H1 (cell line): ENCODE measurements at places on chromosomes 4 and X.

DNA sequence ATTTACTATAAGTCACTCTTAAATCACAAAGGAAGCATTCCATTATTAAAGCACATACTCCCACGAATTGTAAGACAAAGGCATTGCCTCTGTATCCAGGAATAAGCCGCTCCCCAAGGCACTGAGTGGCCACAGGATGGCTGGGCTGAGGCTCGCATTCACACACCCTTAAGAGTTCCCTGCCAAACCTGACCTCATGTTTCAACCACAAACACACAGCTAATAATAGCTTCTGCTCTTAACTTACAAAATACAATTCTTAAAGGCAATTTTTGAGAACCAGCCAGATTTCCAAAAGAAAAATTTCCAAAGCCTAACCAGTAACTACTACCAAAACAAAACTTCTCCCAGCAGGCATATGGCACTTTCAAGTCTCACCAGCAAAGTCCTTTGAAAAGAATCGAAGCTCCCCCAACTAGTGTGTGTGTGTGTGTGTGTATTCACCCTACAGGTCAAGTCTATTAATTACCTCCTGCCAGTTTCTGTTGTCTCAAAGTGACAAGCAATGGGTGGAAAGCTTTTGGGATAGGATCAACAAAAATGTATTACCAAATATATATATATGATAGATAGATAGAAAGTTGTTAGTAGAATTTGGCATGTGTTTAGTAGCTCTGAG lies 36.0 kb downstream of the ARHGAP6 start:
- H3K27ac ChIP-seq = no peak overlapping the region
- no peak overlapping the region for H3K4me3 ChIP-seq
- H3K27me3 ChIP-seq = no peaks in the 10 kb centered on the region

DNA sequence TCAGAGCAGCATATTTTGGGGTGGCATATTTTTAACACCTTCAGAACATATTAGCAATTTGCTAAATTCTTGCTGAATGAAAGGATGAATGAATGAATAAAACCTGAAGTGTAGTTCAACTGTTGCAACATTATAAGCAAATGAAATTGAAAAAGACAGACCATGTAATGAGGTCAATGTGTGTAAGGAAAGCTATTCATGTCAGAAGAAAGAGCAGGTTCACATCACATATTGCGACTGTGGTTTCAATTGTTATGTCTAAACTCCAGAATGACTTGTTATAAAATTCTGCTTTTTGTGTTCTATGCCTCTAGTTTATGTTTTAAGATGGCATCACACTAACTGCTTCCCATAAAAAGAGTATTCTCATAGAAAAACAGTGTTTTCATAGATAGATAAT lies 32.9 kb upstream of the DSPP start:
- no peaks in the 10 kb centered on the region for H3K27me3 ChIP-seq
- H3K27ac ChIP-seq = no peak overlapping the region
- H3K36me3 ChIP-seq = no peaks in the 10 kb centered on the region
- no peak overlapping the region for H3K4me3 ChIP-seq

DNA sequence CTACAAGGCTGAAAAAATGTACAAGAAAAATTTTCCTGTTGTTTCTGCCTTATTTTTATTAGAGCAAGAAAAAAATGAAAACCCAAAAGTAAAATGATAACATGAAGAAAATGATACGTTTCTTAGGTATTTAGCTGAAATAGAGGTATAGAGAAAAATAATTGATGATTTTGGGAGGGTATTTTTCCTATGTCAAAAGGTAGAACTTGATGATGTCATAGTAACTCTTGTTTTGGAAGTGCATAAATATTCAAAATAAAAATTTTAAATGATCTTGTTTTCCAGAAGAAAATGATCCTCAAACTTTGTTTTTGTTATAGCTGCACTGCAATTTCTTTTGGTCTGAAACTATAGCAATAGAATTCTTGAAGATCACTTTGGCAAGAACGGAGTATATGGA lies 608.8 kb upstream of the BOD1L1 start:
- no peak overlapping the region for H3K4me3 ChIP-seq
- H3K36me3 ChIP-seq = no peaks in the 10 kb centered on the region
- DNase-seq = no peak
- H3K27me3 ChIP-seq = no peaks in the 10 kb centered on the region
- H3K4me1 ChIP-seq = no peaks in the 10 kb centered on the region
- no peak overlapping the region for H3K27ac ChIP-seq

- H3K27ac ChIP-seq = no peak overlapping the region
- no peaks in the 10 kb centered on the region for H3K27me3 ChIP-seq
- no peaks in the 10 kb centered on the region for H3K4me1 ChIP-seq
- no peak for DNase-seq
- no peak overlapping the region for H3K4me3 ChIP-seq
- H3K36me3 ChIP-seq = no peaks in the 10 kb centered on the region; the same call in 1 of the 2 replicates
These were observed 28.5 kb downstream of the SLC25A4 start for GRCh38 chr4:185171373-185172071.

DNA sequence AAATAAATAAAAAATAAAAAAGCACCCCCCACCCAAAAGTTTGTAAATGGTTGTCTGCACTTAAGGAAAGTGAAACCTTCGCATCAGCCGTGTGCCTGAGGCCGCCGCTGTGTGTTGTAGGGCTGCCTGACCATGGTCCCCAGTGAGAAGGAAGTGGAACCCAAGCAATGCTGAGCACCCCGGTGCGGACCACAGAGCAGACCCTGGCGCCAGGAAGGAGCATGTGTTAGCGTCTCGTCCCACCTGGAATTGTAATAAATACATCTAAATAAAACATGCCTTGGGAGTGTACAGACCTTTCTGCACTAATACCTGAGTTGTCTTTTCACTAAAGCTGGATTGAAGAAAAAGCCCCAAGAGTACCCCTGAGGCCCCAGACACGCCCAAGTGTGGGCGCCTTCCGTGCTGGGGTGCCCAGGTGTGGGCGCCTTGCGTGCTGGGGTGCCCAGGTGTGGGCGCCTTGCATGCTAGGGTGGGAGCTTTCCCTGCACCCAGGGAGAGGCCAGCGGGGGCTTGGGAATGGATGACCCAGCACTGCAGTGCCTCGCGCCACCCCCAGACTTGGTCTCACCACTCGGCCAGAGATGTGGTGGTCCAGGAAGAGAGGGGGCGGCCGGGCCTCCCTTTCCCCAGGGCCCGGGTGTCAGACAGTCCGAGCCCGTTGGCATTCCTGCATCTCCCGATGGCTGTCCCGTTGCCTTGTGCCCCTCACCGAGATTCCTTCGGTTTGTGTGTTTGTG lies 33.7 kb downstream of the HTT-AS start:
- H3K4me3 ChIP-seq = no peak overlapping the region
- H3K4me1 ChIP-seq = no peaks in the 10 kb centered on the region; the same call in none of the 2 replicates
- DNase-seq = no peak
- no peak overlapping the region for H3K27ac ChIP-seq
- no peaks in the 10 kb centered on the region; the same call in 1 of the 2 replicates for H3K27me3 ChIP-seq
- H3K36me3 ChIP-seq = no peaks in the 10 kb centered on the region

GRCh38 chrX:40651620-40652223 lies 4.4 kb upstream of the CXorf38 start:
- H3K27me3 ChIP-seq = no peaks in the 10 kb centered on the region
- peaks cover 2% of the 10 kb centered on the region; the same call in 1 of the 2 replicates for H3K4me1 ChIP-seq
- H3K36me3 ChIP-seq = peaks cover 54% of the 10 kb centered on the region
- H3K4me3 ChIP-seq = no peak overlapping the region
- H3K27ac ChIP-seq = no peak overlapping the region

DNA sequence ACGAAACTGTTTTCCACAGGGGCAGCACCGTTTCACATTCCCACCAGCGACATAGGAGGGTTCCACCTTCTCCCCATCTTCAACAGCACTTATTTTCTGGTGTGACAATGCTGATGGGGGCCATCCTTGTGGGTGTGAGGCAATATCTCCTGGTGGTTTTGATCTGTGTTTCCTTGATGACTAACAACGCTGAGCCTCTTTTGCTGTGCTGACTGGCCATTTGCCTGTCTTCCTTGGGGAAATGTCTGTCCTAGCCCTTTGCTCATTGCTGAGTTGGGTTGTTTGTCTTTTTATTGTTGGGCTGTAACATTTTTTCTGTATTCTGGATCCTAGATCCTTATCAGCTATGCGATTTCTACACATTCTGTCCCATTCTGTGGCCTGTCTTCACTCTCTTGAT lies 33.7 kb downstream of the ATP2B3 start:
- no peaks in the 10 kb centered on the region for H3K4me1 ChIP-seq
- no peaks in the 10 kb centered on the region; the same call in 1 of the 2 replicates for H3K27me3 ChIP-seq
- no peak for DNase-seq
- no peak overlapping the region for H3K27ac ChIP-seq
- H3K4me3 ChIP-seq = no peak overlapping the region

- no peak for DNase-seq
- H3K4me3 ChIP-seq = peak overlapping the region; percentile 64
- H3K27ac ChIP-seq = no peak overlapping the region
- peaks cover 4% of the 10 kb centered on the region for H3K4me1 ChIP-seq
- no peaks in the 10 kb centered on the region for H3K36me3 ChIP-seq
These were observed 2.3 kb downstream of the HCFC1 start for GRCh38 chrX:153969125-153969903.

GRCh38 chrX:23980011-23980441 lies 47.0 kb downstream of the KLHL15 start:
- H3K4me3 ChIP-seq = no peak overlapping the region
- H3K36me3 ChIP-seq = no peaks in the 10 kb centered on the region; the same call in 1 of the 2 replicates
- no peak for DNase-seq
- peaks cover 4% of the 10 kb centered on the region; the same call in 1 of the 2 replicates for H3K4me1 ChIP-seq
- no peaks in the 10 kb centered on the region for H3K27me3 ChIP-seq

DNA sequence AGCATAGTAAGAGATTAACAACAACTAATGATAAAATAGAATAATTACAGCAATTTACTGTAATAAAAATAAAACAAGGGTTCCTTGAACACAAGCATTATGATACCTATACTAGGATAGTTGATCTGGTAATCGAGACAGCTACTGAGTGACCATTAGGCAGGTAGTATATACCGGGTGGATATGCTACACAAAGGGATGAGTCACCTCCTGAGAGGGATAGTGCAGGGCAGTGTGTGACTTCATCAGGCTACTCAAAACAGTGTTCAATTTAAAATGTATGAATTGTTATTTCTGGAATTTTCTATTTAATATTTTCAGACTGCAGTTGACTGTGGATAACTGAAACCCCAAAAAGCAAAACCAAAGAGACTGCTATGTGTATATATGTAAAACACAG lies 9.7 kb upstream of the ANTXR2 start:
- no peak overlapping the region for H3K27ac ChIP-seq
- no peaks in the 10 kb centered on the region for H3K36me3 ChIP-seq
- no peaks in the 10 kb centered on the region for H3K4me1 ChIP-seq

- H3K36me3 ChIP-seq = no peaks in the 10 kb centered on the region
- no peak overlapping the region for H3K27ac ChIP-seq
- H3K4me1 ChIP-seq = no peaks in the 10 kb centered on the region
These were observed 72.1 kb downstream of the HTRA3 start for GRCh38 chr4:8341691-8342090.

DNA sequence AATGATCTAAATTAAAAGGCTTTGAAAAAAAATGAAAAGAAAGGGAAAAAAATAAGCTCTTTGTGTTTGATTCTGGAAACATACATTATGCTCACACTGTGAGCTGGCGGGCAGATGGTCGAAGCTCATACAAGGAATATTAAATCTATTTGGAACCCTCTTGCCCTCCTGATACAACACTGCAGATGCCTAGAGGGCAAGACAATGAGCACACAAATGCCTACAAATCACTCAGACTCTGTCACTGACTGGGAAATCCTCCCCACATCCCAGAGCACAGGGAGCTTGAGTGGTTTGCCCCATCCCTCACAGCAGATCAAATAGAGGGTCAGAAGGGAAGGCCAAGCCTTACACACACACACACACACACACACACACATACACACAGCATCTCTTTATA lies 320.4 kb downstream of the HNRNPD start:
- no peaks in the 10 kb centered on the region for H3K27me3 ChIP-seq
- H3K4me3 ChIP-seq = no peak overlapping the region
- no peak for DNase-seq

DNA sequence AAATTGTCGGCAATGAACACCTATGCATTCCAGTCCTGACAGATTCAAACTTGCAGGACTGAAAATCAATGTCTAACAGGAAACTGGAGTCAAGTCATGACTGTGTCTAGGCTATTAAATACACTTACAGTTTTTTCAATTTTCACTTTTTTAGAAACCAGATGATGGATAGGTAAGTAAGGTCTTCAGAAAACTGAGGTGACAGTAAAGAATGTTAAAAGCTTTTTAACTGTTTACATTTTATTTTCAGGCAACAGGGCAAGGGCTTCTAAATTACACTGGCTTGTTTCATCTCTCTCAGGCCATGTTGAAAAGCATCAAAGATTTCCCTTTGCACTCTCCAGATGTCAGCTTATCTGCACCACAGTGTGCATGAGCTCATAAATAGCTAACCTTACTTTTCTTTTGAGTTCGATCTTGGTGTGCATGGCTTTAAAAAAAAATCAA lies 65.2 kb downstream of the SEC24D start:
- no peak for DNase-seq
- H3K27ac ChIP-seq = no peak overlapping the region
- no peaks in the 10 kb centered on the region for H3K27me3 ChIP-seq
- H3K4me1 ChIP-seq = no peaks in the 10 kb centered on the region

GRCh38 chr4:127406187-127406586 lies 226.6 kb upstream of the INTU start:
- H3K36me3 ChIP-seq = no peaks in the 10 kb centered on the region
- H3K4me3 ChIP-seq = no peak overlapping the region
- H3K27ac ChIP-seq = no peak overlapping the region
- DNase-seq = no peak
- no peaks in the 10 kb centered on the region for H3K27me3 ChIP-seq

DNA sequence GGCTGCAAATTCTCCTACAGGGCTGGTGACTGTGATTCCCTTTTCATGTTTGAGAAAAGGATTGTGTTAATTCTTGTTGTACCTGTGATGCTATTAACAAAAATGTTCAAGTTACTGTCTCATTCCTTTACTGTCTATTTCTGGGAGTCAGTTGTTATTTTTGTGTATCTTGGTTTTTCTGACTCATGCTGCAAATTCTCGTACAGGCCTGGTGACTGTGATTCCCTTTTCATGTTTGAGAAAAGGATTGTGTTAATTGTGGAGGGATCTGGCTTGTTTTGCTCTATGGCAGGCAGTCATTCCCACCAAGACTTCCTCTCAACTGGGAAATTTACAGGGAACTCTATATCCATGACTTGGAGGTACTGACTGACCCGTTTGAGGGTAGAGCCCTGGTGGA lies 693.4 kb upstream of the INTU start:
- no peaks in the 10 kb centered on the region for H3K4me1 ChIP-seq
- no peak overlapping the region for H3K27ac ChIP-seq
- no peaks in the 10 kb centered on the region for H3K27me3 ChIP-seq
- no peak for DNase-seq
- H3K36me3 ChIP-seq = no peaks in the 10 kb centered on the region

DNA sequence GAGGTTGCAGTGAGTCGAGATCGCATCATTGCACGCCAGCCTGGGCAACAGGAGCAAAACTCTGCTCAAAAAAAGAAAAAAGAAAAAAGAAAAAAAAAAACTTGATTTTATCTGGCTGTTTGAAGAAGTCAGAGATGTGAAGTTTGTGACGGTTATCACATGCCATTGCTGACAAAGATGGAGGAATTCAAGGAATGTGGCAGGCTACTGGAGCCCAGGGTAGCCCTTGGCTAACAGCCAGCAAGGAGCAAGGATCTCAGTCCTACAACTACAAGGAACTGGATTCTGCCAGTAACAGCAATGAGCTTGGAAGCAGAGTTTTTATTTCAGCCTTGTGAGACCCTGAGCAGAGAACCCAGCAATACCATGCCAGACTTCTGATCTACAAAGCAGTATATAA lies 24.3 kb upstream of the TET2 start:
- DNase-seq = no peak
- no peaks in the 10 kb centered on the region for H3K4me1 ChIP-seq
- no peaks in the 10 kb centered on the region for H3K36me3 ChIP-seq
